ENCODE measurements at places on chromosomes 4 and X.

- no peak for DNase-seq
Observed at GRCh38 chrX:115178473-115178872, 10.7 kb upstream of the RBMXL3 start.

DNA sequence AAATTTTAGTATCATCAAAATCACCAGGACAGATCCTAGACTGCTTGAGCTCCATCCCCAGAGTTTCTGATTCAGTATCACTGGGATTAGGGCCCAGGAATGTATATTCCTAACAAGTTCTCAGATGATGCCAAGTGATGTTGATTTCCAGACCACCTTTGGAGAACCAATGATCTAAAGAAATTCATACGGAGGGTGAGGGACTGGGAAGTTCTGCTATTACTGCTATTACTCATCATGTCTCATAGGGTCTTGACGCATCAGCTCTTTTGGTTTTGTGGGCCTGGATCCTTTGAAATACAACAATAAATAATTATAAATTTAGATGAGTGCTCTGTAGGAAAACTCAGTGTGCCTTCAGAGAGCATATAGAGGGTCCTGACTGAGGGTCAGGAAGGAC lies 59.8 kb upstream of the LGI2 start:
- DNase-seq, result no peak

GRCh38 chr4:79064806-79065205 lies 125.6 kb upstream of the PAQR3 start:
- DNase-seq, result no peak

GRCh38 chr4:1310031-1310795 lies 20.5 kb downstream of the MAEA start:
- no peak for DNase-seq

GRCh38 chr4:20323991-20324390 lies 72.3 kb downstream of the SLIT2 start:
- no peak for DNase-seq

GRCh38 chr4:169225812-169226211 lies 44.9 kb downstream of the SH3RF1 start:
- DNase-seq, result no peak

DNA sequence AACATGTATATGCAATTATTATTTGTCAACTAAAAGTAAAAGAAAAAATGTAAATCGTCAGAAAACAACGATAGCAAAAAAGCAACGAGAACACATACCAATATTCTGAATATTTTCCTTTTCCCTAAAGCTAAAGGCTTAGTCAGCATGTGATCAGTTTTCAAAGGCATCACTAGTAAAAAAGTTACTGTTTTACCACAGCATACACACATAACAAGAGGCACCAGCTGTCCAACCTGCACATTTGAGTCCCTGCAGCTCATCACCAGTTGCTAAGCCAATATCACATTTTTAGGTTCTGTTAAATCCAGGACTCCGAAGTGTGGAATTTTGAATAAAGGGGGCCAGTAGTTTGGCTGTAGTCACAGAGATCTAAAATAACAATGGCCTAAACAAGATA lies 203.8 kb downstream of the ADGRA3 start:
- no peak for DNase-seq

- peak; percentile 5 for DNase-seq
Observed at GRCh38 chr4:184409911-184410692, 64.2 kb downstream of the IRF2 start.

DNA sequence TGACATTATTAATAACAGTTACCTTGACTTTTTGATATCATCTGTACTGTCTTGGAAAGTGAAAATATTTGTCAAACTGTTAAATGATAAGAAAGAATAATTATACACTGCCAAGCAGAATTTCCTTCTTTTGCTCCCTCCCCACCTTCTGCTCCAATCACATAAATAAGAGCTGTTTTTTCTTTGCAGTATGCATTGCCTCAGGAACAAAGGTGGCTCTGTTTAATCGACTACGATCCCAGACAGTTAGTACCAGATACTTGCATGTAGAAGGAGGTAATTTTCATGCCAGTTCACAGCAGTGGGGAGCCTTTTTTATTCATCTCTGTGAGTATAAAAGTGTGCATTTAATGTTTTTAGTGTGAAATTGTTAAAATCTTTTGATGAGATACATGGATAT lies 66.1 kb downstream of the CCKAR start:
- no peak for DNase-seq

DNA sequence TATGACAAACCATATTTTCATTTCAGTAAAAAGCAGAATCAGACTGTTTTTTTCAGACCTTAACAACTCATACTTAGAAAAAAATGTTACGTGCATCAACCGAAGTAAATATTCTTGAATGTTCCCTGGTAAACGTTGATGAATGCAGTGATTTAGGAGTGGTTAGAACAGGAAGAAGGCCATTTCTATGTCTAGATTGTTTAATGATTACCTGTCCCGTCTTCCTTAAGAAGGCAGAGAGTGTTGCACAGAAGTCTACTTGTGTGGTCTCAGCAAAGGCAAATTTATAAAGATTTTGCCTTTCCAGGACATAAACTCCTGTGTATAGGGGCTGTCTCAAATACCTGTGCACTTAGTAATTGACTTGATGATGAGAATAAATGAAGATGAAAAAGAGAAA lies 134.5 kb downstream of the MGST2 start:
- DNase-seq, result no peak

- no peak for DNase-seq
Observed at GRCh38 chr4:176549161-176549865, 229.5 kb downstream of the SPCS3 start.

DNA sequence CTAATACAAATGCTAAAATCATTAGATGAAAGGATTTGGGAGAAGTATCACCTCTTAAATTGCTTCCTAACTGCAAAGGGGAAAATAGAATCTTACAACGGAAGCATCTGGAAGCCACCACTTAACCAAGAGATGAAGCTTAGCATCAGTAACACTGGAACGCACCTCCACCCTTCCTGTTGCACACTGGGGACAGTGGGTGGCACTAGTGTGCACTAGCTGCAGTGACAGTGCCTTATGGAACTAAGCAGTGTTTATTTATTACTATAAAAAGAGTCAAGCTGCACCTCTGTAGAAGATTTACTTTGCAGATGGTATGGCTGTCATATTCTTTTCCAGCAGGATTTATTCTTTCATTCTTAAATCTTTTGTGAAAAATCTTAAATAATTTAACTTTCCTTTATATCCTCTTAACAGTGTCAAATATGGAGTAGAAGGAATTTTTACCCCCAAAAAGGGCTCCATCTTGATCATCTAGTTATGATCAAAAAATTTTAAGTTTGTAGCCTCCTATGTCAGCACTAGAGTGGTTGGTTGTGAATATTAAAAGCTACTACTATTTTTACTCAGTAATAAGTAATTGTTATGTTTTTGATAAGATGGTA lies 76.7 kb downstream of the SCD5 start:
- DNase-seq, result no peak

DNA sequence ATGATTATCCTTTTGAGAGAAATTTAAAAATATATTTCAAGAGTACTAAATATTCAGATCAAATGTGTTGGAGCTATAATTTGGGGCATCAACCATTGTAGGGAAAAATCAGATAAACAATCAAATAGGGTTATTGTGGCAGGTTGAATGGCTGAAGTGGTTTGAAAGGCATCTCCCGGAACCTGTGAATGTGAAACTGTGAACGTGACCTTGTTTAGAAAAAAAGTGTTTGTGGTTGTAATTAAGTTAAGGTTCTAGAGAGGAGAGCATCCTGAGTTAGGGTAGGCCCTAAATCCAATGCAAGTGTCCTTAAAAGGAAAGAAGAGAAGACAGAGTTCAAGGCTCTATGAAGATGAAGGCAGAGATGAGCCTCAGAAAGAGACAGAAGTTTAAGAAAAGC lies 37.4 kb downstream of the ADGRA3 start:
- no peak for DNase-seq

GRCh38 chr4:76960014-76960413 lies 10.5 kb downstream of the SEPTIN11 start:
- no peak for DNase-seq

DNA sequence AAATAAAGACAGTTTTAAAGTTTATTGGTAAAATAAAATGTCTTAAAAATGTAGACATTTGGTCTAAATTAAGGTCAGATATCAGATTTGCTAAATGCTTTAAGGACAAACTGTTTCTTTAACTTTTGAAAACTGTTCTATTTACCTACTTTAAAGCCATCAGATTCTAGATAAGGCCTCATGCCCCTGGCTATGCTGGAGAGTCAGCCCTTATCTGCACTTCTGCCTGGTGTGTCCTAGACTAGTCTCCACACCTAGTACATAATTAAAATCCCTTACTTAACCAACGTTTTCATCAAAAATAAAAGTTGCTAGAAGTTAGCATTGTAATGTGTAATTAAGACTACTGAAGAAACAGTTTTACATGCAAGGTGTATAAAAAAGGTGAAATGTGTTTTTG lies 25.6 kb downstream of the HSD17B11 start:
- no peak for DNase-seq

GRCh38 chr4:149886786-149887490 lies 71.3 kb upstream of the IQCM start:
- DNase-seq, result no peak

GRCh38 chrX:46803140-46803539 lies 33.7 kb upstream of the RP2 start:
- no peak for DNase-seq

DNA sequence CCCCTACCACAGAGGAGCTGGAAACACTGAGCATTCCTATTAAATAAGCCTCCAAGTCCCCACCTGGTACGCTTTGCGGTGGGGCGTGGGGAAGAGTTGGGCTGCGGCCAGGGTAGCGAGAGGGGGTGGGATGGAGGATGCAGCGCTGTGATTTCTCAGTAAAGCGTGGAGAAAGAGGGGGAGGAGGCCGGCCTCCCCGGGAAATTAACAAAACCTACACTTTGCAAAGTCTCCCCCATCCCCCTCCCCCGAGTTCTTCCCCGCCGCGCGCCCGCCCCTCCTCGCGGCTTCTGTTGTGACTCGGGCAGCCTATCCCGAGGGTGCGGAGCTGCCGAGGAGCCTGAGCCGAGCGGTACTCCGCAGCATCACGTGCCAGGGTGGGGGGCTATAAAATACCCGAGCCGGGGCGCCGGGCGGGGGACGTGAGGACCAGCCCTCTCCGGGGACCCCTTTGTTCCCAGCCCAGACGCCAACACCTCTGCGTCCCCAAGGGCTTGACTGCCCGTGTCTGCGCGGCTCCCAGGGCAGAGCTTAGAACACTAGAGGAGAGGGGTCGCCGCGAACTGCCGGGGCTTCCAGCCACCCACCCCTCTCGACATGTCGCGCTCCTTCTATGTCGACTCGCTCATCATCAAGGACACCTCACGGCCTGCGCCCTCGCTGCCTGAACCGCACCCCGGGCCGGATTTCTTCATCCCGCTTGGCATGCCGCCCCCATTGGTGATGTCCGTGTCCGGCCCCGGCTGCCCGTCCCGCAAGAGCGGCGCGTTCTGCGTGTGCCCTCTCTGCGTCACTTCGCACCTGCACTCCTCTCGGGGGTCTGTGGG lies at the start of gene GSX2:
TSS of gene GSX2 (plus strand) at position 416 of the 827 bp plus-strand sequence. CDS start at position 598, 182 bp downstream.
- DNase-seq, result no peak

DNA sequence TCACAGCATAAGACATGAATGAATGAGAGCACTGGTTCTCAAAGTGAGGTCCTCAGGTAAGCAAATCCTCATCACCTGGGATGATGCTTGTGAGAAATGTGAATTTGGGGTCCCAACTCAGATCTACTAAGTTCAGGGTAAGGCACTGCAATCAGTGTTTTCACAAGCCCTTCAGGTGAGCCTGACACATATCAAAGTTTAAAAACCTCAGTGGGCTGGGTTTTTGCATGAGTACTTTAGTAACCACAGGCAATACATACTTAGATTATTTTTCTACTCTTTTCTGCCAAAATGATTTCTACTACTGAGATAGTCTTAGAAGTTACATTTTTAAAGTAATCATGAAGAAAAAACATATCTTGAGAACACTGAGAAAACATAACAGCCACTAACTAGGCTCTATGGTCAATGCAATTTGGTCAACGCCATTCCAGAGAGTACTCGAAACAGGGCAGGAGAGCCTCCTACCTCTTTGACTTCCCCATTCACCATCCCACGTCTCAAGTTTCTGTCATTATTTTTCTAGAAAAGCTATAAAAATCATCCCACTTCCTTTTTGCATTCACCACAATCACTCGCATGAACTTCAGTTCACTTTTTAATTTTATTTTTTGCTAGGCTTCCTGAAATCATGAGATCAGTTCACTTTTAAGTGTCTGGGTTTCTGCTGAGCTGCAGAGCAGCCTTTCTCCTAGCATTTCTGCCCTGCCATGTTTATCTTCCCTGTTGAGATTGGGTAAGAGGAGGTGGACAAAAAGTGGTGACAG lies 73.8 kb downstream of the MFAP3L start:
- no peak for DNase-seq

- DNase-seq, result no peak
Observed at GRCh38 chrX:43809463-43809862, 72.8 kb downstream of the MAOB start.

- no peak for DNase-seq
Observed at GRCh38 chr4:80094191-80094590, 21.2 kb upstream of the ANTXR2 start.

- no peak for DNase-seq
Observed at GRCh38 chr4:73836373-73837279, at the start of gene CXCL6. CXCL6 (plus strand) TSS chr4:73836678; CDS start chr4:73836751, 73 bp downstream.

DNA sequence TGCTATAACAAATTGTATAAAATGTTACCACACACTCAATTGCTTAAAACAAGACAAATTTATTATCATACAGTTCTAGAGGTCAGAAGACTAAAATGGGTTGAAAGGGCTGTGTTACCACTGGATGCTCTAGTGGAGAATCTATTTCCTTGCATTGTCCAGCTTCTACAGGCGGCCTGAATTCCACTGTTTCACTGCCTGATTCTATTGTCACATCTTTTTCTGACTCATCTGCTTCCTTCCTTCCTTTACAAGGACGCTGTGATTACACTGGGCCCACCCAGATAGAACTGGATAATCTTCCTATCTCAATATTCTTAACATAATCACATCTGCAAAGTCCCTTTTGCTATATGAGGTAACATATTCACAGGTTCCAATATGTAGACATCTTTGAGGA lies 19.4 kb upstream of the ARMCX1 start:
- no peak for DNase-seq

DNA sequence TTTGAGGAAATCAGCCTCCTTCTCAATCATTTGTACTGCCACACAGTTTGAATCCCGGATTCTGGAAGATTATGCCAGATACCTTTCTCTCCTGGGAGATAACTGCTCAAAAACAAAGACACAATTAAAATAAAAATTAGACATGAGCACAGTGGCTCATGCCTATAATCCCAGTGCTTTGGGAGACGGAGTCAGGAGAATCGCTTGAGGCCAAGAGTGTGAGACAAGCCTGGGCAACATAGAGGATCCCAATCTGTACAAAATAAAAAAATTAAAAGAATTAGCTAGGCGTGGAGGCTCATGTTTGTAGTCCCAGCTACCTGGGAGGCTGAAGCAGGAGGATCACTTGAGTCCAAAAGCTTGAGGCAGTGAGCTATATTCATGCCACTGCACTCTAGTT lies 376.3 kb upstream of the ZFP42 start:
- DNase-seq, result no peak

- no peak for DNase-seq
Observed at GRCh38 chr4:15286041-15286440, 141.8 kb upstream of the C1QTNF7 start.

GRCh38 chr4:4233610-4234009 lies 6.9 kb upstream of the OTOP1 start:
- no peak for DNase-seq

- DNase-seq, result no peak
Observed at GRCh38 chrX:134431894-134432293, 28.1 kb upstream of the HPRT1 start.

Data from activated CD8-positive, alpha-beta memory T cell treated with anti-CD3 and anti-CD28 coated beads for 1 hour (primary cell).